ENCODE measurements at places on chromosomes 16 and 17.

GRCh38 chr16:70653809-70654771 is 7.7 kb downstream of the IL34 start:
- DNase-seq = peak; percentile 76

DNA sequence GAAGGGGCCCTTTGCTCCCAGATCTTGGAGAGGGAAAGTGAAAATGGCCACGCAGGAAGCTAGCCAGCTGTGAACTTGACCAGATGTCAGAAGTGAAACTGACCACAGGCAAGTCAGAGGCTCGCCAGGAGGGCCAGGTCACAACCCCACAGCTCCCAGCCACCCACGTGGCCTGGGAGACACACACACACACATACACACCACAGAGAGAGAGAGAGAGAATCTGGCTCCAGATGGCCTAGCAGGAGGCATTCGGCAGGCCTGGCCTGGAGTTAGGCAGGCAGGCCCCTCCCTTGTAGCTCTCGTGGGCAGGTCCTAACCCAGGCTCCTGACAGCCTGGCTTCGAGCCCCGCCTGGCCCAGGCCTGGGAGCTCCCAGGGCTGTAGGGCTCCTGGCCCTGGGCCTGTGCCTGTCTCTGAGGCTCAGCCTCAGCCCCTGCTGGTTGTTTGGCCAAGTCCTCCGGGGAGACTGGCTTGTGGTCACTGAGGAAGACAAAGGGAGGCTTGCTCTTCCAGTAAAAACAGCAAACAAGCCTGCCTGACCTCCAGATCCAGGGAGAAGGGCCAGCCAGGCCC is 20.2 kb downstream of the NGFR start:
- no peak for DNase-seq

- DNase-seq = no peak
These were observed 18.5 kb upstream of the ARL4D start for GRCh38 chr17:43380307-43380706.

- DNase-seq = no peak
These were observed 561.6 kb upstream of the PSMD7 start for GRCh38 chr16:73735018-73735417.

GRCh38 chr17:41781404-41782110 is 5.0 kb downstream of the JUP start:
- DNase-seq = no peak

GRCh38 chr17:80026359-80027042 is 9.2 kb downstream of the TBC1D16 start:
- DNase-seq = no peak

Measured in glomerular endothelial cell (primary cell).